ENCODE measurements at places on chromosomes 2 and 18.

DNA sequence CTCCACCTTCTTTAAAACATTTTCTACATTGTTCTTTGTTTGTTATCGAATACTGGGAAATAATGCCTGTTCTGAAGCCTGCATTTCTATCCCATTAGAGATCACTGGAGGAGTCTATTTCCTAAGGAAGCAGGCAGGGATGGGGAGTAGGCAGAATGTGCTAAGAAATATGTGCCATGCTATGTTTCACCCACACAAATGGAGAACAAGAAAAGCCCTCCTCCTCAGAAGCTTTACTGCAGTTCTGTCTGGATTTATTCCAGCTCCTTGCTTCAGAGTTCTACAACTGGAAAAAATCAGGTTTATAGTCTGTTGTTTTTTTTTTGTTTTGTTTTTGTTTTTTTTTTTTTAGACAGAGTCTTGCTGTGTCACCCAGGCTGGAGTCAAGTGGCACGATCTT lies 825.1 kb downstream of the SLC4A3 start:
- no peak for DNase-seq

DNA sequence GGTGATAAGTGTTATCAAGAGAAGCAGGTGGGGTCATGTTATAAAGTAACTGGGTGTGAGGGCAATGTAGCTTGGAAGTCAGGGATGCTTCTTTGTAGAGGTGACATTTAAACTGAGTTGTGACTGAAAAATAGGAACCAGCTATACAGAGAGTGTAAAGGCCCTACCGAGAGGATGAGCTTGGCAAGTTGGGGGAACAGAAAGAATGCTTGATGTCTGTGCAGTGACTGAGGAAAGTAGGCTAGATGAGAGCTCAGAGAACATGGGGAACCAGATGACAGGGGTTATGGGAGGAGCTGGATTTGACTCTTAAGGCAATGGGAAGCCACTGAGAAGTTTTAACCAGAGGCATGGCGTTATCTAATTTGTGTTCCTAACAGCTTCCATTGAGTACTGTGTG lies 115.3 kb downstream of the DOCK10 start:
- no peak for DNase-seq

DNA sequence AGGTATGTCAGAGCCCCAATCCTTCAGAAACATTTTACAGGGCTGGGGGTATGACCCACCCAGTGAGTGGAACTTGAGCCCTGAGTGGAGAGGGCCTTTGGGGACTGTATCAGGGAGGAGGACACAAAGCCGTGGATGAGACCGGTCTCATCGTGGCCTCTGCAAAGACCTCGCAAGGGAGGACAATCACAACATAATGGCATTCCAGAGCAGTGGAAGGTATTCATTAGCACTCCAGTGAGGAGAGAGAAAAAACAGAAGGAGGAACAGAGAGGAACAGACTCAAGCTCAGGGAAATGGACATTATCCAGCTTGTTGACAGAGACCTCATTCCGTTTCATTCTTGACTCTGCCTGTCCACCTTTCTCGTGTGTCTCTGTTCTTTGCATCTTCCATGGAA lies 38.8 kb upstream of the CTAGE1 start:
- no peak for DNase-seq

DNA sequence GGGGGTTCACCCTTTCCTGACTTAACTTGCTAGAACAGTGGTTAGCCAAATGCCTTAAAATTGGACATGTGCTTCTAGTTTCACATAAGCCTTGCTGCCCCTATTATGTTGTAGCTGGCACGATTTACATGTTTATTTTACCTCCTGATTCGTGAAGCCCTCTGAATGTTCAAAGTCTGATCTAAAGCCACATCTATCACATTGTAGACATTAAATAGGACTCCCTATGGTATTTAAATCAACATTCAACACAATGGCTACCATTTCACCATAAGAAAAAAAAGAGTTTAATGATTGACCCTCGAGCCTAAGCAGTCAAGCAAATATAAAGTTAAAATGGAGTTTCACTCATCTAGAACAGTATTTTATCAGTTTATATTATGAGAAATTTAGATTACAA lies 151.5 kb downstream of the GULP1 start:
- DNase-seq: no peak

DNA sequence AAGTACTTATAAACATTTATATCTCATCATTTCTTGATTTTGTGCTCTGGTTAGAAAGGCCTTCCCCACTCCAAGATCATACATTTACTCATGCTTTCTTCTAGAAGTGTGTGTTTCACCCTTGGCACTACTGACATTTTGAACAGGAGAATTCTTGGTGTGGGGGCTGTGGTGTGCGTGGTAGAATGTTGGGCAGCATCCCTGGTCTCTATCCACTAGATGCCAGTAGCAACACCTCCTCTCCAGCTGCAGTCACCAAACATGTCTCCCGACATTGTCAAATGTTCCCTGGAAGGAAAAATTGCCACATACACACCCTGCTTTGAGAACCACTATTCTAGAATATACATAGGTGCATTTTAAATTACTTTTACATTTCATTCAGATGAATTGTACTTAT lies 8.7 kb upstream of the TGIF1 start:
- no peak for DNase-seq

DNA sequence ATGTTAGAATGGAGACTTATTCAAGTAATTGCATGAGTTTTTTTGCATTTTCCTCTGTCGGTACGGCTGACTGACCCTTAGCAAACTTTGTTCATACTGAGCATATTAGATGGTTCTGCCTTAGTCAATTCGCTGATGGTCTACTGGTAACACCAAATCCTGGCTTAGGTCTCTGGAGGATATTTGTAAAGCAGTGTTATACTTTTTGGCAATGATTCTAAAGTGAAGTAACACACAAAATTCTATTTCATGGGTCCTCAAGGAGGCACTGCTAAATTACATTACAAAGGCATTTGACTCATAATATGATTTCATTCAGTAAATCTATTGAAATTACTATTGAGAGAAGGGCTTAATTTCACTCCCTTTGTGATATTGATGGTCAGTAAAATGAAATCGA lies 246.8 kb upstream of the RASGRP3 start:
- no peak for DNase-seq

GRCh38 chr2:147800316-147800715 lies 44.5 kb upstream of the ACVR2A start:
- DNase-seq: no peak

DNA sequence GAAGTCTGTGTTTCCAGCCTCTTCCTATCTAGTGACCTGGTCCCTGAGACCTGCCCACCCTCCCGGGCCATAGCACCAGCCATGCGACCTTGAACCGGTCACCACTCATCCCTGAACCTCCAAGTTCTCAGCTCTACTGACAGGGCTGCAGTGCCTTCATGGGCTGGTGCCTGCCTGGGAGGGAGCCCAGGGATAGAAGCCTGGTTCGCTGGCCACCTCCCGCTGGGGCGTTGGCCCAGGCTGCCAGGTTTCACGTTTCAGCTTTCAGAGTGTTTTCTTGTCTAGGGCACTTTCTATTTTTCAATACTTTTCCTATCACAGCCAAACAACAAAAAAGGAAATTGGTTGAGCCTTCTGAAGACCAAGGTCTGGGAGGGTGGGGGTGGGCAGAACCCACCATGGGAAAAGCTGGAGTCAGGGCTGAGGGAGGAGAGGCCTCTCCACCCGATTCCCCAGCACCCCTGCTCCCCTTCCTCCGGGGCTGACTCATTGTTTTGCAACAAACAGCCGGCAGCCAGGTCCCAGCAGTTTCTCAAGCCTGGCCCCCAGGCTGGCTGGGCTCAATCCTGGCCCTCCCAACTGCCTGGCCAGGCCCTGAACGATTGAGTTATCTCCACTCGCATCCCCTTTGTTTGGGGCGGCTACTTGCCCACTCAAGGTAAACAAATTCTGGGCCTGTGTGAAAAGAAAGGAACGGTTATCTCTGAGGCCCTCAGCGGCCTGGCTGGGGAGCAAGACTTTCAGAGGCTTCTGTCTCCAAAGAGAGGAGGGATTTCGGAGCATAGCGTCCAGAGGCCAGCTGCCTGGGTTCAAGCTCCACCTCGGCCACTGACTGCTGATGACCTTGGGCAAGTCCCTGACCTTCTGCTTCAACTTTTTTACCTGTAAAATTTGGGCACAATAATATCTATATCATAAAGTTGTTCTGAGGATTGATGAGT lies 47.5 kb downstream of the ZFP36L2 start:
- DNase-seq: peak; percentile 38

DNA sequence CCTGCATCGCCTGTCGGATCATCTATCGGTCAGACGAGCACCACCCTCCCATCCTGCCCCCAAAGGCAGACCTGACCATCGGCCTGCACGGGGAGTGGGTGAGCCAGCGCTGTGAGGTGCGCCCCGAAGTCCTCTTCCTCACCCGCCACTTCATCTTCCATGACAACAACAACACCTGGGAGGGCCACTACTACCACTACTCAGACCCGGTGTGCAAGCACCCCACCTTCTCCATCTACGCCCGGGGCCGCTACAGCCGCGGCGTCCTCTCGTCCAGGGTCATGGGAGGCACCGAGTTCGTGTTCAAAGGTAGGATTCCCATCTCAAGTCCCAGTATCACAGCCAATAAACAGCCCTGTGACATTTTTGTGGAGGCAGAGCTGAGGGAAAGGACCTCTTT lies 31.0 kb downstream of the APCDD1 start:
- no peak for DNase-seq
